ENCODE measurements at places on chromosomes 11 and 22. TPM values are rescaled to one million over a fixed set of nuclear protein-coding genes. Genes with fewer than 3 reads are reported as not detected.
A peak's percentile ranks its signal among the peaks of the same experiment; 100 is the strongest.

- H3K27ac ChIP-seq = no peak overlapping the region
- no peak overlapping the region for H3K4me3 ChIP-seq
- no peaks in the 10 kb centered on the region for H3K27me3 ChIP-seq
- H3K4me1 ChIP-seq = no peaks in the 10 kb centered on the region
- DNase-seq = no peak
- no peaks in the 10 kb centered on the region for H3K36me3 ChIP-seq
These were observed 8.5 kb downstream of the SPON1 start for GRCh38 chr11:13970986-13971385.

DNA sequence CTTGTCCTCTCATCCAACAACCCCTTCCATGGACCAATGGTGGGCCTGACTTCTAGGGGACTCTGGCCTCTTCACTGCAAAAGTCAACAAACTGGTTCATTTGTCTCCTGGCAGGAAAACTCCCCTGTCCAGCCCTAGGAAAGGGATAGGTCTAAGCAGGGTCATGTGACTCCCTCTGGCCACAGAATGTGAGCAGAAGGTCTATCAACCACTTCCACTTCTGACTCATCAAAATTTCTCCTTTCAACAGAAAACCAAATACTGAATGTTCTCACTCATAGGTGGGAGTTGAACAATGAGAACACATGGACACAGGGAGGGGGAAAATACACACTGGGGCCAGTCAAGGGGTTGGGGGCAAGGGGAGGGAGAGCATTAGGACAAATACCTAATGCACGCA is 1.3 kb upstream of the ISX start:
- no peaks in the 10 kb centered on the region for H3K4me1 ChIP-seq
- DNase-seq = no peak
- H3K27ac ChIP-seq = no peak overlapping the region
- no peaks in the 10 kb centered on the region for H3K27me3 ChIP-seq

GRCh38 chr11:35484435-35484834 is 41.0 kb downstream of the PAMR1 start:
- H3K36me3 ChIP-seq = no peaks in the 10 kb centered on the region
- no peak for DNase-seq
- H3K27ac ChIP-seq = no peak overlapping the region

- H3K27ac ChIP-seq = peak overlapping the region; percentile 30
- no peaks in the 10 kb centered on the region for H3K36me3 ChIP-seq
- DNase-seq = no peak
- peaks cover 8% of the 10 kb centered on the region for H3K4me1 ChIP-seq
These were observed 15.8 kb upstream of the ETS1 start for GRCh38 chr11:128603003-128603696.

Gene CYTH4
- total RNA-seq = 27.3 TPM

Gene CBLIF
- total RNA-seq = not detected

DNA sequence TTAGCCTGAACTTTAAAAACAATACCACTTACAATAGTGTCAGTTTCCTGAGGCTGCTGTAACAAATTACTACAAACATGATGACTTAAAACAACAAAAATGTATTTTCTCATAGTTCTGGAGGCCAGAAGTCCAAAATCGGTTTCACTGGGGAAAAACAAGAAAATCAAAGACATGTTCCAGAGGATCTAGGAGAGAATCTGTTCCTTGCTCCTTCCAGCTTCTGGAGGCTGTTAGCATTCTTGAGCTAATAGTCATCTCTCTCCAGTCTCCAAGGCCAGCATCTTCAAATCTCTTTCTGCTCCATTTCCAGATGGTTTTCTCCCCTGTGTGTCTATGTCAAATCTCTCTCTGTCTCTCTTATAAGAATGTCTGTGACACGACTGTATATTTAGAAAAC is 67.6 kb upstream of the TEAD1 start:
- H3K27ac ChIP-seq = no peak overlapping the region
- DNase-seq = no peak
- no peaks in the 10 kb centered on the region for H3K36me3 ChIP-seq
- H3K4me3 ChIP-seq = no peak overlapping the region
- no peaks in the 10 kb centered on the region for H3K4me1 ChIP-seq

- no peak overlapping the region for H3K27ac ChIP-seq
- no peaks in the 10 kb centered on the region for H3K36me3 ChIP-seq
- DNase-seq = no peak
- H3K4me3 ChIP-seq = no peak overlapping the region
- H3K4me1 ChIP-seq = no peaks in the 10 kb centered on the region
These were observed 618.9 kb downstream of the BRD1 start for GRCh38 chr22:49208768-49209252.

Gene OR5A1
- not detected for total RNA-seq

- peaks cover 53% of the 10 kb centered on the region for H3K36me3 ChIP-seq
- H3K27ac ChIP-seq = peak overlapping the region; percentile 71
These were observed 1.5 kb downstream of the TCIRG1 start for GRCh38 chr11:68040101-68040956.

DNA sequence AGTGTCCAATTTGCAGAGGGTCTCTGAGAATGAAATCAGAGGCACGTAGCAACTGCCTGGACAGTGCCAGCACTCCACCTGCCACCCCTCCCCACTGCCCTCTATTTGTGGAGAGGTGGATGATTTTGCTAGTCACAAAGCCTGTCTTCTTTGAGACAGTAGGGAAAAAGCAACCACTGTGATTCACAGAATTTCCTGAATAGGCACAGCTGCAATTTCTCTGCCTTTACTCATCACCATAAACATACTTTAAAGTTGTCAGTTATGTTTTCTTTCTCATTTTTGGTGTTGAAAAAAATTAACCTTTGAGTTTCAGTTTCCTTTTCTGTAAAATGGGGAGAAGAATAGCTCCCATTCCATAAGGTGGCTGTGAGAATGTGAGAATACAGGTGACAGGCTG is 134.3 kb downstream of the TEAD1 start:
- H3K27ac ChIP-seq = no peak overlapping the region
- peaks cover 73% of the 10 kb centered on the region for H3K4me1 ChIP-seq
- no peaks in the 10 kb centered on the region for H3K36me3 ChIP-seq
- no peak overlapping the region for H3K4me3 ChIP-seq
- no peak for DNase-seq

Gene FAT3
- total RNA-seq = 9.8 TPM

DNA sequence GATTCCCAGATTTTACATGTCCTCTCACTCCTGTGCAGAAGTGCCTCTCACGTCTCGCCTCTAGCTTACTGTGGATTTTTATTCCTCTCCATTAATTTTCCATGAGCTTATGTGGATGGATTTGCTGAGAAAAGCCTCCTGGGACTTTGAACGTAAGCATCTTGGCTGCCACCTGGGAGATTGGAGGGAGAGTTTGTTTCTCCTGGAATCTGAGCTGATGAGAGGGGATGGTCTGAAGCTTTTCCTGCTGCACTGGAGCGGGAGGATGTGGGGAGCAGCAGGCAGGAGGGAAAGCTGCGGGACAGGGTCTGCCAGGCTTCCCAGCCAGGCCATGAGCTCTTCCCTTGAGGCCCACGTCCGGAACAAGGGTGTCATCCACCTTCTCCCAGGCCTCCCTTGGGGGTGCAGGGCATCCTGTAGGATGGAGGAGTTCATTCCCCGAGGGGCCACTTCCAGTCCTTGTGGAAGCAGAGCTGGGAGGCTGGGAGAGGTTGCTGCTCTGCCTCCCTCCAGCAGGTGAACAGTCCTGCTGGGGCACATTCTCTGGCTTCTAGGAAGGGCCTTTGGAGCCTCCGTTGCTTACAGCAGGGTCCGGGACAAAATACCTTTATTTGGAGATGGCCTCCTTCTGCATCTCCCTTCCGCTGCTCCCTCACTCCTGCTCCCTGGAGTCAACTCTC is 3.6 kb upstream of the SHANK2 start:
- DNase-seq = no peak
- H3K4me1 ChIP-seq = peaks cover 23% of the 10 kb centered on the region
- H3K36me3 ChIP-seq = no peaks in the 10 kb centered on the region
- H3K4me3 ChIP-seq = no peak overlapping the region
- H3K27ac ChIP-seq = no peak overlapping the region

- H3K27me3 ChIP-seq = no peaks in the 10 kb centered on the region
- DNase-seq = no peak
- no peaks in the 10 kb centered on the region for H3K36me3 ChIP-seq
- no peak overlapping the region for H3K4me3 ChIP-seq
These were observed 1.4 kb upstream of the KCNQ1OT1 start for GRCh38 chr11:2701230-2701629.

GRCh38 chr11:63942803-63943202 is 4.0 kb downstream of the NAA40 start:
- H3K27me3 ChIP-seq = no peaks in the 10 kb centered on the region
- H3K27ac ChIP-seq = no peak overlapping the region
- H3K36me3 ChIP-seq = no peaks in the 10 kb centered on the region
- no peaks in the 10 kb centered on the region for H3K4me1 ChIP-seq
- no peak for DNase-seq

GRCh38 chr11:44377121-44377520 is 67.2 kb upstream of the ALX4 start:
- no peak for DNase-seq
- peaks cover 7% of the 10 kb centered on the region for H3K27me3 ChIP-seq
- no peak overlapping the region for H3K4me3 ChIP-seq
- no peak overlapping the region for H3K27ac ChIP-seq
- no peaks in the 10 kb centered on the region for H3K4me1 ChIP-seq

GRCh38 chr22:40258017-40258416 is 80.3 kb downstream of the TNRC6B start:
- H3K36me3 ChIP-seq = peaks cover 25% of the 10 kb centered on the region
- H3K4me3 ChIP-seq = no peak overlapping the region
- no peak for DNase-seq
- H3K4me1 ChIP-seq = peaks cover 5% of the 10 kb centered on the region
- H3K27ac ChIP-seq = peak overlapping the region; percentile 60
- no peaks in the 10 kb centered on the region for H3K27me3 ChIP-seq

- no peak for DNase-seq
- no peaks in the 10 kb centered on the region for H3K27me3 ChIP-seq
- H3K4me3 ChIP-seq = no peak overlapping the region
- no peak overlapping the region for H3K27ac ChIP-seq
- no peaks in the 10 kb centered on the region for H3K4me1 ChIP-seq
- H3K36me3 ChIP-seq = no peaks in the 10 kb centered on the region
These were observed 104.4 kb downstream of the TRIM51G start for GRCh38 chr11:48879256-48879655.

- H3K27ac ChIP-seq = no peak overlapping the region
- no peaks in the 10 kb centered on the region for H3K36me3 ChIP-seq
- DNase-seq = no peak
- no peak overlapping the region for H3K4me3 ChIP-seq
These were observed 1.5 kb downstream of the KIF18A start for GRCh38 chr11:28106353-28107043.

- DNase-seq = no peak
- no peaks in the 10 kb centered on the region for H3K4me1 ChIP-seq
- H3K27ac ChIP-seq = no peak overlapping the region
- H3K27me3 ChIP-seq = no peaks in the 10 kb centered on the region
These were observed 3.9 kb upstream of the LMO2 start for GRCh38 chr11:33895752-33896137.

DNA sequence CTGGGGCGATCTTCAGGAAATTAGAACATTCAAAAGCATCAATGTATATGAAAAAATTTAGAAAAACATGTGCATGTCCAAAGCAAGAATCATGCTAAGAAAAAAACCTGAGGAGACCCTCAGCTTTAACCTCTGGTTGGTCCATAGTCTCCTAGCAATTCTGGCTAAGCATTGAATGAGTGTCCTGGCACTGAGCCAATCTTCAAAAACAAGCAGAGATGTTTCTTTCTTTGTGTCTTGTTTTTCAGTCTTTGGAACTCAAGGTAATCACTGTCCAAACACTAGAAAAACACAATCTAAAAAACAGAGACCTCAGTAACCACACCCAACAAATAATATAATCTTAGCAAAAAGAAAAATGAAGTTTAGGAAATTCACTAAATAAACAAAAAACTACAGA is 205.4 kb upstream of the CARD18 start:
- no peaks in the 10 kb centered on the region for H3K4me1 ChIP-seq
- H3K36me3 ChIP-seq = no peaks in the 10 kb centered on the region
- no peak for DNase-seq
- H3K27ac ChIP-seq = no peak overlapping the region
- H3K27me3 ChIP-seq = no peaks in the 10 kb centered on the region

DNA sequence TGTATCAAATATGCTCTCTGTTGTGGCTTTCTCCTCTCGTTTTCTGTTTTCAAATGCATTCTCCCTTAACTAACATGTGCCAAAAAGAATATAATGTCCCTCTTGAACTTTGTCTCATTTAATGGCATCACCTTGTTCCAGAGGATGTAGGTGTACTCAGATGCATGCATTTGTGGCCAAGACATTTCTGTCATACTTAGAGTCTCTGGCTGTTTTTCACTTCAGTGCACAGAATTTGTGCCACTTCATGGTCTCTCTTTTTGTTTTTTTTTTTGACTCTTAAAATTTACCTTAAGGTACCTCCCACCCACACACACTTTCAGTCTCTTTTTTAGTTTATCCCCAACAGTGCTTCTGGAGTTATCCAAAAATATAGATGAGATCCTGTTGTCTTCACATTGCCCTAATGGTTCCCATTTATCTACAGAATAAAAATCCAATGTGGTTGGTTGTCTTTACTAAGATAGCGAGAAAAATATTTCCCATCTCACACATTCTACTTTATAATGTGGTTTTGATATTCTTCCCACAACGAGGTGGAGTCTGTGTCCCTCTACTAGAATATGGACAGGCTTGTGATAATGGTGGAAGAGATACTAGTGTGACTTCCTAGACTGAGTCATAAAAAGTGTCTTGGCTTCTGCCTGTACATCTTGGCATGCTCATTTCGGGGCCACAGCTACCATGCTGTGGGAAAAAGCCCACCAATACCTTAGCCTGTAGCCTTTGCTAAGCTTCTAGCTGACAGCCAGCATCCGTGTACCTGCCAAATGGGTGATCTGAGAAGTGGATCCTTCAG is 125.8 kb downstream of the DDX10 start:
- no peak for DNase-seq
- no peak overlapping the region for H3K4me3 ChIP-seq
- no peaks in the 10 kb centered on the region for H3K27me3 ChIP-seq
- H3K36me3 ChIP-seq = no peaks in the 10 kb centered on the region

DNA sequence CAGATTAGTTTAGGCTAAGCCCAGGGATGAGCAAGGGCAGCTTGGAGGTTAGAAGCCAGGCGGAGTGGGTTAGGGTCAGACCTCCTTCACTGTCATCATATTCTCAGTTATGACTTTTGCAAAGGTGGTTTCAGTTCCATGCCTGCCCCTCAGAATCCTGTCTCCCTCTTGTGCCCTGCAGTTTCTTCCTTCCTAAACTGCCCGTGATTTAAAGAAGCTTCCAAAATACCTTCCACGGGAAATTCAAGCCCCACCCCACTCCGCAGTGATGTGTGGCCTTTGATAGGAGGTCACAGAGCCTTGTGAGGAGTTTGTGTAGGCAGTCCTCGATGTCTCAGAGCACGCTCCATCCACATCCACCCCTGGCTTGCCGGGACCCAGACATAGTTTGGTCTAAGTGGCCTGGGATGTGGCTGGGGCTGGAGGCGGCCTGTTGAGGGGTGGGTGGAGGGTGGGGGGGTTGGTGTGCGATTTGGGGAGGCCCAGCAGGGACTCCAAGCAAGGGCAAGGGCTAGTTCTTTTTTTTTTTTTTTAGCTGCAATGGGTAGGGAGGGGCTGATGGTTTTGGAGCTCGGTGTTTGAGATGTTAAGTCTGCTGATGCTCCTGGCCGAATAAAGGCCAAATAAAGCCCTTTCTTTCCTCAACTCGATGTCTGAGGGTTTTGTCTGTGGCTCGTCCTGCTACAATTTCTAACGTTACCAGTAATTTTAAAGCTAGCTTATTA is 1.6 kb upstream of the IFITM1 start:
- no peaks in the 10 kb centered on the region for H3K36me3 ChIP-seq
- H3K4me1 ChIP-seq = peaks cover 46% of the 10 kb centered on the region
- H3K27me3 ChIP-seq = no peaks in the 10 kb centered on the region
- H3K4me3 ChIP-seq = peak overlapping the region; percentile 47
- no peak for DNase-seq
- H3K27ac ChIP-seq = peak overlapping the region; percentile 90

- no peak overlapping the region for H3K27ac ChIP-seq
- H3K4me3 ChIP-seq = no peak overlapping the region
- no peaks in the 10 kb centered on the region for H3K36me3 ChIP-seq
- H3K27me3 ChIP-seq = no peaks in the 10 kb centered on the region
- H3K4me1 ChIP-seq = peaks cover 6% of the 10 kb centered on the region
These were observed 196.4 kb downstream of the LARGE1 start for GRCh38 chr22:33723915-33724314.

Gene APOL1
- 16.8 TPM for total RNA-seq

Data from tibial nerve (tissue), 4 donors.